ENCODE measurements at places on chromosomes 1 and 21. TPM values are rescaled to one million over a fixed set of nuclear protein-coding genes. Genes with fewer than 3 reads are reported as not detected.

The DCDC2B gene
- not detected for total RNA-seq

The PDC gene
- not detected for total RNA-seq

The TTC22 gene
- total RNA-seq = 0.98 TPM

The MR1 gene
- 7.0 TPM for total RNA-seq

The LRRC3 gene
- total RNA-seq = 0.33 TPM

The NBPF4 gene
- total RNA-seq = not detected

The NOS1AP gene
- total RNA-seq = 62.2 TPM

The C4BPA gene
- total RNA-seq = not detected

The CNKSR1 gene
- 8.7 TPM for total RNA-seq

The LCE2B gene
- total RNA-seq = not detected

The CATSPERE gene
- 3.2 TPM for total RNA-seq

The OR6K3 gene
- not detected for total RNA-seq

The MARK1 gene
- 15.3 TPM for total RNA-seq

The TENT5C gene
- total RNA-seq = 1.2 TPM

The TRIM58 gene
- total RNA-seq = 3.4 TPM

Data from dorsolateral prefrontal cortex (tissue), 122 donors.